ENCODE measurements at places on chromosomes 13 and 19.
A peak's percentile ranks its signal among the peaks of the same experiment; 100 is the strongest.

- no peak for DNase-seq
Measured at GRCh38 chr13:69279213-69279612, 828.4 kb upstream of the ATXN8OS start.

DNA sequence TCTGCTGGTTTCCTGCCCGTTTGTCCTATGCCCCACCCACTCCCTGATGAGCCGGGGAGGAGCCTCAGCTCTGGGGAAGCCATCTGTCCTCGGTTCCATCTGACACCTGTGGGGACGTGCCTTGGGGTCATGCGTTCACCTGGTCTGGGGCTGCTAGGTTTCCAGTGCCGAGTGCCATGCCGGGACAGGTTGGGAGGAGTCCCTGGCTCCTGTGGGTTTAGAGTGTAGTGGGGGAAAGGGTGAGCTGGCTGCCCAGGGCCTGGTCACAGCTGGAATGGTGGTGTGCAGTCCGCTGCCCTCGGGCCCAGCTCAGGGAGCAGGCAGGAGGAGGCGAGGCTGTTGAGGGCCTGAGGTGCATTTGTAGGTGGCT, 2.5 kb downstream of the KDM4B start:
- DNase-seq: no peak

DNA sequence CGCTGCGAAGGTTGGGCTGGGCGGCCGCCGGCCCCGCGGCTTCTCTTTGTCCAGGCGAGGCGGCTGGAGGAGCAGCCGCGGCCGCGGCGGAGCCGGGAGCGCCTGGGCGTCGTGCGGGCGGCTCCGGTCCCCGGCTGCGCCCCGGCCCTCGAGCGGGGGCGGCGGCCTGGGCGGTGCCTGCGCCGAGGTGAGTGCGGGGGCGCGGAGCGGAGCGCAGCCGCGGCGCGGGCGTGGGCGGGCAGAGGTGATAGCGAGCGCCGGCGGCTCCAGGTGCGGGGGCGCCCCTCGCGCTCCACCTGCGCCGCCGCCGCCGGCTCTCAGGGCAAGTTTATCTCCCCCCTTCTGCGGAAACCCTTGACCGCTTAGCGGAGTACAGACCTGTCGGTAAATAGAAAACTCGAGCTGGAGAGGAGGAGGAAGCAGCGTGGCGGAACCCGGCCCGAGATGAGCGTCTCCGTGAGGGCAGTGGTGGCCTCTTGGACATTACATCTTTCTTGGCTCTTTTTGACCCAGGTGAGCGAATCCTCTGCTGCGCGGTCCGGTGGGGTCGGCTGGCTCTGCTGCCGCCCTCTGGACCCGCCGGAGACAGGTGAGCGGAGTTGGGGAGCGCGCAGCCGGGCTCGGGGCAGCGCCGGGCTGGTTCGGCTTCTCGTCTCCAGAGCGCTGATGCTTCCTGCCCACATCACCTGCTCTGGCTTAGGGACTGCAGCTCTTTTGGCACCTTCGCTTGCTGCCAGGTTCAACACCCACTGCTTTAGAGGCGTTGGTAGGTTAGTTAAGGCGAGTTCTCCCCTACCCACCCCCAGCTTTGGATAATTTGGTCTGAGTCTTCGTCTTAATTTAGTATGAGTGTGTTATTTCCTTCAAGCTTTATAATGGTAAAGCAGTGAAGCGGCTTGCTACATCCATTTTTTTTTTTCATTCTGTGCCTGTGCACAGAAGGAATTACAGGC, at the start of gene MTUS2:
TSS of gene MTUS2 (plus strand) at position 241 of the 953 bp plus-strand sequence.
- DNase-seq: peak; percentile 57

GRCh38 chr19:18763674-18764590, 27.2 kb downstream of the COMP start:
- no peak for DNase-seq

GRCh38 chr13:44389876-44390275, 16.3 kb downstream of the SERP2 start:
- no peak for DNase-seq

DNA sequence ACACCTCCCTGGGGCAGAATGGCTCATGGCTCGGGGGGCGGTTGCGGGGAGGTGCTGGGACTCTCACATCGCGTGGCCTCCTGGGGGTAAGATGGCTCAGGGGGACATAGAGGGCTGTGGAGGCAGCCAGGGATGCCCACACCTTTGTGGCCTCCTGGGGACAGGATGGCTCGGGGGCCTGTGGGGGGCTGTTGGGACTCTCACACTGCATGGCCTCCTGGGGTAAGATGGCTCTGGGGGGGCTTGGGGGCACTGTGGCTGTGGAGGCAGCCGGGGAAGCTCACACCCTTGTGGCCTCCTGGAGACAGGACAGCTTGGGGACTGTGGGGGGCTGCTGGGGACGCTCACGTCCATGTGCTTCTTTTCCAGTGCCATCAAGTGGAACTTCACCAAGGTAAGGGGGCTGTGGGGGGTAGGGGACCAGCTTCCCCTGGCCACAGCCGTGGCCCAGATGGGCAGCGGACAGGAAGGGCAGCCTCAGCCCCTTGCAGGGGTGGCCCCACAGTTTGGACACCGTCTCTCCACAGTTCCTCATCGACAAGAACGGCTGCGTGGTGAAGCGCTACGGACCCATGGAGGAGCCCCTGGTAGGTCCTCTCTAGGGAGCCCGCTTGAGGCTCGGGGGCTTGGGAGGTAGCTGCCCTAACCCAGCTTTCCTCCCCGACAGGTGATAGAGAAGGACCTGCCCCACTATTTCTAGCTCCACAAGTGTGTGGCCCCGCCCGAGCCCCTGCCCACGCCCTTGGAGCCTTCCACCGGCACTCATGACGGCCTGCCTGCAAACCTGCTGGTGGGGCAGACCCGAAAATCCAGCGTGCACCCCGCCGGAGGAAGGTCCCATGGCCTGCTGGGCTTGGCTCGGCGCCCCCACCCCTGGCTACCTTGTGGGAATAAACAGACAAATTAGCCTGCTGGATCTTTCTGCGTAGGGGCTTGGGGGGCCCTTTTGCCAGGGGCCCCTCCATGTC, 2.4 kb downstream of the GPX4 start:
- no peak for DNase-seq

- no peak for DNase-seq
Measured at GRCh38 chr19:35533201-35533821, at the start of gene GAPDHS. Gene GAPDHS (plus strand): TSS chr19:35533456. CDS start chr19:35533528, 72 bp downstream.

DNA sequence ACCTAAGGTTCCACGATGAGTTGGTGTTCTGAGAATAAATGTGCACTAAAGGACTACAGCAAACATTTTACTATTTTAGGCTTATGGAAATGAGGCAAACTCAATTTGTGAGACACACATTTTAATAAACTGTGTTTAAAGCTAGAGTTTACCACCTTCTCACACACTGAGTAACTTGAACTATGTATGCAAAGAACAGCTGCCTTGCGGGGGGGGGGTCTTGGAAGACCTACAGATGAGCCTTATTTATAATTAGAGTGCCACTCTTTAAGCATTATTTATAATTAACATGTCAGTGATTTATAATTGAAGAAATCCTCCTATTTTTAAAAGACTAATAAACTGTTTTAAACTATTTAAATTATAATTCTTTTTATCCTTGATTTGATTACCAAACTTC, 300.4 kb downstream of the DLEU7 start:
- no peak for DNase-seq

GRCh38 chr13:45623516-45624090, 8.1 kb upstream of the ERICH6B start:
- DNase-seq: no peak

DNA sequence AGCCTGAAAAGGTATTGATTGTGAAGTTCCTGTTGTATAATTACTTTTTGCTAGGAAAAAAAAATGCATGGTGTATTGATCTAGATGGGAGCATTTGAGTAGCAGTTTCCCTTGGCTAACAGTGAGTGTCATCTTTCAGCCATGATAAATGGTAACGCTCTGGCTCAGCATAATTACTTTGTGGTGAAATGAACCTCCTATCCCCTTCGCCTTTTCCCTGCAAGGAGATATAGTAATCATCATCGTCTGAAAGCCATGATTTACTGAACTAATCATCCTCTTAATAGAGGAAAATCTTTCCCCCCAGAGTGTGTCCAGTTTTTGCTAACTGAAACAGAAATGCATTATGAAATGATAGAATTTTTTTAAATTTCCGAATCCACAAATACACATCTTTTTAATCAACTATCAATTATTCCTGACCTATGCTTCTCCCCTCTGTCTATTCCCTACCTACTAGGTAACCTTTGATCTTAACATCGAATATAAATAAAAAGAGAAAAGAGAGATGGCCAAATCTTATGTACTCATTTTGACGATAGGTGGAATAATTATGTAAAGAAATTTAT, 88.7 kb downstream of the MAB21L1 start:
- DNase-seq: no peak

- no peak for DNase-seq
Measured at GRCh38 chr13:113561417-113562084, 23.0 kb upstream of the TFDP1 start.

- DNase-seq: no peak
Measured at GRCh38 chr19:9914001-9914314, 22.4 kb downstream of the OLFM2 start.

All from stimulated activated CD4-positive, alpha-beta T cell treated with anti-CD3 and anti-CD28 coated beads, Interleukin-2, amount 100 ng/mL, for 4 hours (primary cell).